ENCODE measurements at places on chromosomes 11 and 22.

- no peak for DNase-seq
Observed at GRCh38 chr11:75408957-75409219, 9.6 kb downstream of the RPS3 start.

DNA sequence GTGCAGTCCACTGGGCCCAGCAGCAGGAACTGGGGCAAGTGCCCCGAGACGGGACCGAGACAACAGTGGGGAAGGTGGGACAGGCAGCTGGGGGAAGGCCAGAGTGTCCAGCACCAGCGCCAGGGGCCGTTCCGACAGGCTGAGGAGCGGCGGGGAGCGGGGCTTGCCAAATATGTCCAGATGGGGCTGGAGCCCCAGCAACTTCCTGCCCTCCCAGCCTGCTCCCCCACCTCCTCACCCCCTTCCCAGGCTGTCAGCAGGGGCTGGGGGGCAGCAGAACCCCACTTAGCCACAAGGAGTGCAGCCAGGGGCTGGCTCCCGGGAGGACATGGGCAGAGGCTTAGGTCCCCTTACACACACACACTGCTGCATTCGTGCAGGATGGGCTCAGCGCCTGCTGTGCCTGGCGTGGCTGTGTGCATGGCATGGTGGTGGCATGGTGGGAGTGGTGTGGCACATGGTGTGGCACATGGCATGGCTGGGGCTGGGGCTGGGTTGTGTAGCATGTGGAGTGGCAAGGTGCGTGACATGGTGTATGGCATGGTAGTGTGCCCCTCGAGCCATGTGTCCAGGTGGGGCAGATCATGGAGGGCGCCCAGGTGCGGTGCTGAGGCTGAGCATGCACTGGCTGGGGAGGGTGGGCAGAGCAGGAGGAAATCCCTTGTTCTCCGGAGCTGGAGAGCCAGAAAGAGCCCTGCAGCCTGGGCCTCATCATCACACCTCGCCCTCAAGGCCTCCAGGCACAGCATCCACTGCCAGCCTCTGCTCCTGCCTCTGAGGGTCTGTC is 51.7 kb downstream of the CDKN1C start:
- no peak for DNase-seq

DNA sequence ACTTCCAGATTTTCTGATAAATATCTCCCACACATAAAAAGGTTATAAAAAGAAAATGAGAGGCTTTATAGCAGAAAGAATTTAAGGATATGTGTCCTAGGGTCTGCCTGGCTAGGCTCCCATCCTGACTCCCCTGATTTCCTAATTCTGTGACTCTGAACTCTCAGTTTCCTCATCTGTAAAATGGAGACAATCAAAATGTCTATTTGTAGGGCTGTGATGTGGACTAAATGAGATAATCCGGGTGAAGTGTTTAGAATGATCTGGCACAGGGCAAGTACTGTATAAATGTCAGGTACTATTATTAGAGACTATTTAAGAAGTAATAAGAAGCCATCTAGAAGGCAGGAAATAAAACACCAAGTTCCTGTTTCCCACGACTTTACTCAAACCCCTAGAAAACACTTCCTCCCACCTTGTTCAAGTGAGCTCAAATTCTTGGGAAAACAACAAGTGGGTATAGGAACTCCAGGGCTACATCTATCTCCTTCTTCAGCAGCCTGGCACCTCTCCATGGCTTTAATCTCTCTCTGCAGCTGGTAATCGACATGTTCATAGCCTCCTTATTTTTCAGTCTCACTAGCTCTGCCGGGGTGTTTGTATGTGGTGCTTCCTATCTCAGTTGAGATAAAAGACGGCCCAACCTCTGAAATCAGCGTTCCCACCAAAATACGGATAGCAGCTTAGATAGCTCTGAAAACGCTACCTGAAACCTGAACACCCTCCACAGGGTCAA is 6.7 kb downstream of the ASCC2 start:
- DNase-seq = no peak

DNA sequence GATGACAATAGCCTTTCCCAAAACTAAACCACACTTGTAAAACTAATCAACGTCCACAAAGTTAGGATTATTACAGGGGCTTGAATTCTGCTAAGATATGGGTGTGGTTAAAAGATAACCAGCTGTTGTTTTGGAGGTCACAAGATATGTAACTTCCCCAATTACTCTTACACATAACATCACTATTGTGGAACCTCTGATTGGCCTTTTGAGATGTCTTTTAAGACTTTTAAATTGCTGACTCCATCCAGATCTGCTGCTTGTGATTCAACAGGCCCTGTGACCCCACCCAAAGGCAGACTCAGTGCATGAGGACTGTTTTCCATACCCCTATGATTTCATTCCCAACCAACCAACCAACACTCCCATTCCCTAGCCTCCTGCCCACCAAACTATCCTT is 893.9 kb downstream of the OPCML start:
- no peak for DNase-seq

GRCh38 chr11:114074546-114075343 is 15.2 kb downstream of the ZBTB16 start:
- DNase-seq = no peak

DNA sequence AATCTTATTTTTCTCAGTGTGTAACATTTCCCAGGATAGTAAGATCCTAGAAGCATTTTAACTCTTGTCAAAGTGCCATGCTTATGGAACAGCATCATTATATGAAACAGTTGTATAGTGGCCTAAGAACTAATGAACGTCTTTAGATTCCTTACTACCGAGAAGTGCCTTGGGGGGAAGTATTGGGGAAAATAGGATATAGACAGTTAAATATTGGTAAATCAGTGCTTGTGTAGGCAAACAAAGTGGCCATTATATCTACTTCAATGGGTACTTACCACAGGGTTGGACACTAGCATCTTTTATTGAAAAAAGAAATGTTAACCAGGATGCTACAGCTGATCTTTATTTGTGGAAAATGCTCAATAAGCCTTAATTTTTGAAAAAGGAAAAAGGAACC is 11.3 kb downstream of the FAR1 start:
- DNase-seq = no peak

DNA sequence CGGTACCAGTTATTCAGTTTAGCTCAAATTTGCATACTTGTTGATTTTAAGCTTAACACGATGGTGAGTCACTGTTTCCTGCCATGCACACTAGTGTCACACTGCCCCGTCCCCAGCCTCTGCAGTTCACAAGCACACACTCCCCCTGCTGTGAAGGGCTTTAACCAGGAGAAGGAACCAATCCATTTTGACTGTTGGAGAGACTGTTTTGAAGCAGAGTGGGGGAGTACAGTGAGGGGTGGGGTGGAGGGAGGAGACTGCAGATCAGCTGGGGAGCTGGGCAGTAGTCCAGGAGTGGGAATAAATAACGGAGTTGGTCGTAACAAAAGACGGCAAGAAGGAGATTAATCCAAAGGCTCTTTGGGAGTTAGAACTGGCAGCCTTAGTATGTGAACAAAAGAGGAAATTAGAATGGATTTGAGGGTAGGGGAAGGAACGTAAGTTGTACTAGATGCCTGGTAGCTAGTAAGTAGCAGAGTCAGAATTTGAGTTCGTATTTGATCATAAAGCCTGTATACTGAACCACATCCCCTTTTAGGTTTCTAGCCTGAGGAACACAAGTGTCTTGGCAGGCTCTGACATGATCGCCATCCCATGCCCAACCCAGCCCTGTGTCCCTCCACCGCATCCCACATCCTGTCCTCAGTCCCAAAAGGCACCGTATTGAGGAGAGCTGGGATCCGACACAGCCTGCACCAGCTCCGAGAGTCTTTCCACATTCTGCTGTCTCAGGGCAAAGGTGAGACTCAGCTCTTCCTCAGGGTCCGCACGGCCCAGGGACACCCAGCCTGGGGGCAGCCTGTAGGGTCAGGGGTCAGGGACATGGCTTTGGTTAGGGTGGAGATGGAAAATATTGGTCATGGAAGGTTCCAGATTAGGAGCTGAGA is 862 bp downstream of the TPP1 start:
- peak; percentile 41 for DNase-seq

DNA sequence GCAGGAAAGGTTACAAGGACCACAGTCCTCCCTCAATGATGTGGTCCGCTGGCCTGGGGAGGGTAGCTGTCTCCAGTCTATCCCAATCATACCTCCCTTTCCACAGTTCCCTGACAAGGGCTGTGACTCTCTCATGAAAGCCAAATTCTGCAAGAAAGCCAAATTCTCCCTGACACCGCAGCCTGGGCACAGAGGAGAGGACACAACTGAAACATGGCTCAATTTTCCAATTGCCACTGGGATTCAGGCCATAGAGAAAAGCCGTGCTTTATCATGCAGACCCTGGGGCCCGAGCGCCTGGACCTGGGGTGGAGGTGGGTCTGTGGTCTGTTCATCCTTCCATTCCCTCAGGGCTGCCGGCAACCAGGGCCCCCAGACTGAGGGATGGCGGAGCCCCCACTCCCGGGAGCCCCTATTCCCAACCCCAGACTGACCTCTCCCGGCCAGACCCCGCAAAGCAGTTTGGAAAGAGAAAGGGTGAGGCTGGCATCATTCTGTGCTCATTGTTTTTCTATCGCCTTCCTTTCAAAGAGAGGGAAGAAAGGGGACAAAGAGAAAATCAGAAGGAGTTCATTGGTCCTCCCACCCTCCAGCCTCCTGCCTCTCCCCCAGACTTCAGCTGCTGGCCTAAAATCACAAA is 239.5 kb downstream of the BUD13 start:
- no peak for DNase-seq

- no peak for DNase-seq
Observed at GRCh38 chr11:94954753-94955152, 18.6 kb downstream of the CWC15 start.

DNA sequence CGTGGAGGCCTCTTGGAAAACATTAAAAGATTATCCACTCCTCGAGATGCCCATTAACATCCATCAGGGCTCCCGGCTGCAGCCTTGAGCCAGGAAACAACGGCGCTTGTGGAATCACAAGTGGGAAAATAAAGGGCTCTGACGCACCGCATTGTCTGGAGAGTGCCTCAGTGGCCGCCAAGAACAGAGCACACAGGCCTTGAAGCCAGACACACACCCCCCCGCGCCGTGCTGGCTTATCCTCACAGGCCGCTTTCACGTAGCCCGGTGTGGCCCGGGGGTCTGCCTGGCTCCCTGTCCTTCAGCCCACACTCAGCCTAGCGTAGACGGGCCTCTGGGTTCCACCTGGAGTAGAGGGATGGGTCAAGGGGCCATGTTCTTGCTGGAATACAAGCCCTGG is 1020.5 kb downstream of the BRD1 start:
- DNase-seq = no peak

- DNase-seq = no peak
Observed at GRCh38 chr11:28701760-28702449, 593.7 kb downstream of the METTL15 start.

- DNase-seq = no peak
Observed at GRCh38 chr11:45523760-45524159, 141.7 kb downstream of the CHST1 start.

DNA sequence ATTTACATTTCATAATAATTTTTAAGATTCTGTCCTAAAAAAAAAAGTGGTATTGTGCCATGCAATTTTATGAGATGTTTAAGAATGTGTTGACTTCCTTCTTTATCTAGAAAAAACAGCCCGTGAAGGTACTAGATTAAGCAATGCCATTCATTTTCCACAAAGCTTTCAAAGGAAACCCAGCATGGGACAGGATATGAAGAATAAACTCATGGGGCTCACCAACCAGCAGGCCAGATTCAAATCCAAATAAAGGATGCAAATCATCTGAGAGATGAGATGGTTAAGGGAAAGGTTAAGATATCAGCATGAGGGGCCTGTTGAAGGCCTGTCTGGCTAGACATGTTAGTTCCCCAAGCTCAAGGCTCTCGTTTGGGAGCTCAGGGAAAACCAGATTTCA is 199.1 kb downstream of the SWAP70 start:
- DNase-seq = no peak

DNA sequence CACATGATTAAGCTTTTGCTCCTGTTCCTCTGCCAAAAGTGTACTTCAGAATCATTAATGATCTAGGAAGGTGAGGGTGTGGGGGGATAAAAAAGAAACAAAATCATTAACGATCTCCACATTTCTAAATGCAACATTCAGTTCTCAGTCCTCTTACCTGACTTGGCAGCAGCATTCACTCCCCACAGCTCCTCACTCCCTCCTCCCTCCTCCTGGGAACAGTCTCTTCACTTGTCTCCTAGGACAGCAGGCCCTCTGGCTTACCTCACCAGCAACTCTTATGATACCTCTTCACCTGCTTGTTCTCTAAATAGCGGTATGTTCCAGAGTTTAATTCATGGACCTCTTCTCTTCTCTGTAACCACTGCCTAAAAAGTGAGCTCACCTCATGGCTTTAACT is 56.5 kb upstream of the APOA1 start:
- no peak for DNase-seq

- DNase-seq = no peak
Observed at GRCh38 chr22:20446383-20446970, 8.9 kb upstream of the SCARF2 start.

DNA sequence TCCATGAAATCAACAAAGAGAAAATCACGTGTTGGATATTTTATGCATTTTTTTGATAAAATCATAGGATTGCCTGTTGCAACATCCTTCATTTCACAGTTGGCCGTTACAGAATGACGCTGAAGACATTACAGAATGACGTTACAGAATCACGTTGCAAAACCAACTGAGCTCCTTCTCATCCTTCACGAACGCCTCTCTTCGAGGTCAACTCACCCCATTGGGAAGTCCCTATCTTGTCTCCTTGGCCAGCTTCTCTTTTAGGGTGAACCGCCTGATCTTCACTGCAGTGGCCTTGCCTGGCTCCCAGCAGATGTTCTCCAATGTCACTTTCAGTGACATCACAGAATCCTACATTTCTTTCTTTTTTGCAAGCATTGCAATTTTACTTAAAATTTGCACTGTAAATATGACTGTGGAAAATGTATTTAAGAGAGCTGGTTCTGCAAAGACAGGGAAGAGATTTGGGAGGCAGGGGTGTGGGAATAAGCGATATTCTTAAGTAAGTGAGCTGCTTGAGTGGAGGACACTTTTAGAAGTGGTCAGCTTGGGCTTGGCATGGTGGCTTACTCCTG is 5.1 kb downstream of the KRTAP5-7 start:
- no peak for DNase-seq

- no peak for DNase-seq
Observed at GRCh38 chr11:8102296-8102915, 21.4 kb downstream of the TUB start.

Data from AG09319 (cell line).